NCI-H345 (cell line): ENCODE measurements at places on chromosomes 3 and 15.

DNA sequence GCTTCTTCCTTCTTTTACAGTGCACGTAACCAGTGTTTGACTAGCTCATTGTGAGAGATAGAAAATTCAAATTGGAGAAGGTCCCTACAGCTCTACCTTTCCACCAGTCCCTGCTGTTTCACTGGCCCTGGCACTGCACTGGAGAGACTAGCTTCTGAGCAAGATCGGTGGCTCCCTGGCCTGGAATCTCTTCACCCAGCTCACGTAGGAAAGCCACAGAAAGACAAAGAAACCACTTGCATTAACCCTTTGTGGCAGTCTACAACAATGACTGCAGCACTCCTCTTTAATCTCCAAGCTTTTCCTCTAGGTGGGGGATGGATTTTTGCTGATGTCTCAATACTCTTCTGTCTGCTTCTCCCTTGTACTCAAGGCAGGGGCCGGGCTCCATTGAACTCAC, 155.9 kb downstream of the PEX5L start:
- no peak for DNase-seq

DNA sequence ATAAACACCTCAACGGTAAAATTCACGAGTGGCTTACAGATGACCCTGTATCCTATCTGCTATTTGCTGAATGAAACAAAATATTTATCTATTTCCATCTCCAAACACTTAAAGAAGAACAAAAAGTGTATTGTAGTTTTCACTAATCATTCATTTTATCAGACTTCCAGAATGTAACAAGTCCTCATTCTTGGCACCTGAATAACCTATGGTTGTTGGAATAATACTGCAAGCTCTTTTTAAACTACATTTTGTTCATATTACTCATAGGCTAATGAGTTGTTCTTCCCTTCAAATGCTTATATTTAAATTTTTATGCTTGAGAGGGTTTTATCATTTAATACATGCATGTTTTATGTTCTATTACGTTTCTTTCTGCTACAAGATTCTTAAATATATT, 1434.1 kb downstream of the SI start:
- no peak for DNase-seq

DNA sequence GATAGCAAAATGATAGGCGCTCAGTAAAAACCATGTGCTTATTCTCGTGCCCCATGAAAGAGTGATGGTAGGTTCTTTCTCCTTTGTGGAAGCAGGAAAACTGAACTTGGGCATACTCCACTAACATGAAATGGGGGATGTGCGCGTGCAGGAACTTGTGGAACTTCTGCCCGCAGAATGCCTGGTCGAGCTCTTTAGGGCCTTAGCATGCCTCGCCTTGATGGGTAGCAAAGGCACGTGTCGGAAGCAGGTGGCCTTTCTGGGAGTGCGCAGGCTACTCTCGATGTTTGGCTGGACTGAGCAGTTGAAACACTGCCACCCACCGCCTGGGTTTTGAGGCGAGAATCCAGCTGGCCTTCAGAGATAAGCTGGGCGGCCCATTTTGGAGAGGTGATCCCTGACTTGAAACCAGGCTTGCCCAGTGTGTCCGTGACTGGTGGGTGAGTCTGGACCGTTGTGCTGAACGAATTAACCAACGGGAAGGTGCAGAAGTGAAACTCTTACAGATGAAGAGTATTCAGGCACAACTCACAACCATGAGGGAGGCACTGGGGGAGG, 842 bp downstream of the PCCB start:
- no peak for DNase-seq

GRCh38 chr15:90914305-90915080, 11.4 kb downstream of the MAN2A2 start:
- DNase-seq, result no peak

DNA sequence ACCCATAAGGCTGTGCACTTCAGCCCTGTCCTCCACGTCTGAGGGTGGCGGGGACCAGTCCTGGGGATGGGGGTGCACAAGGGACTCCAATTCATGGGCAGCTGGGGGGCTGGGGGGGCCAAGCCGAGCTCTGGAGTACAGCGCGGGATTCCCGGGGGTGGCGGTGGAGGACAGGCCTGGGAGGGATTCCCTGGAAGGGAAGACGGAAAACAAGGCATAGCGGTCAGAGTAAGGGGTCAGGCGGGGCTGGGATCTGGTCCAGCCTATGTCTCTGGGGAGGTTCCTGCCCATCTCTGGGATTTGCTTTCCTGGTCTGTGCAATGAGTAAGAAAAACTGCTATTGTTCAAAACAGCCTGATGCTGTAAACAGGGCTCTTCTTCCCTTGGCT, 8.1 kb upstream of the IGDCC3 start:
- no peak for DNase-seq

DNA sequence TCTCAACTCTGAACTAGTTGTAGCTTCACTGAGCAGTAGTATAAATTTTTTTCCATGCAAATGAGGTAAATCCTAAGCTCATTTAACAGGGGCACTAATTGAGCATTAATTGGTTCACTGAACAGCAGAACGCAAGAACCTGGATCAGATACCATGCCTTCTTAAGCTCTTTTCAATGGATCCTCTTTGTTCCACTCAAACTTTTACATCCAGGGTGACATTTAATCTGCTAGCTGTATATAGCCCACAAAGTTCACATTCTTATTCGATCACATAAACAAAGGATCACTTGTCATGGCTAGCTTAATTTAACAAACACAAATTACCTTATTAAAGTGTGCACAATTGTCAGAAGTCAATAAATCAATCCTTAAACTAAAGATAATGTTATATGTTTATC, 281.6 kb downstream of the CNTN6 start:
- DNase-seq, result no peak
